Sciatic nerve (tissue), 2 donors: ENCODE measurements at places on chromosomes 7 and 10. TPM values are rescaled to one million over a fixed set of nuclear protein-coding genes. Genes with fewer than 3 reads are reported as not detected.

GRCh38 chr7:103538964-103539709 lies 93.1 kb upstream of the SLC26A5 start:
- DNase-seq = no peak

Gene PDE6C
- total RNA-seq = not detected

GRCh38 chr7:87982116-87982515 lies 48.1 kb downstream of the ADAM22 start:
- no peak for DNase-seq

Gene ZSCAN21
- total RNA-seq = 13.0 TPM

DNA sequence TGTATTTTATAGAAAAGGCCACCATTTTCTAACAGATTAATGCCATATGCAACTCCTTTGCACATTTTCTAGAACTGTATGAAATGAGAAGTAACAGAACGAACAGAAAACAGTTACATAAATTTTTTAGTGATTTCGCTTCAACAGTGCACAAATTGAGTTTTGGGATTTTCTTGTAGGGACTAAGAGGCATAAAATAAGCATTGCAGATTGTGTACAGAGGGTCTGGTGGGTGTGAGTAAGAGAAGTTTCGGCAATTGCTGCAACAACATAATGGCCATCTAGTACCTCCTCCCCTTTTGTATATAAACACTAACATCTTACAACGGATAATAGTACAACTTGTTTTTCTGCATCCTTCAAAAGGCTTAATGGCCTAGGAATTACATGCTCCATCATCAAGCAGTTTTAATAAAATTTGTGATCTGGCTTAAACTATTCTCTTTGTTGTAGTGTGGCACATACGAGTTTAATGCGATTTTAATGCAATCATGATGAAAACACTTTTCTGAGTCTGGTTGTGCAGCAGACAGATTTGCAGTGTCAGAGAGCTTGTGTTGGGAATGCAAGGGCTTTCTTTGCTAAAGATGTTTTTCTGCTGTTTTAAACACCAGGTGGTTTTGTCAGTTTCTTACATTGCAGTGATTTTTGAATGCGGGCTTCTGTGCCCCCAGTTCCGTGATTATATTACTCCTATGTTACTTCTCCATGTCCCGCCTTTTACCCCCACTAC lies 2.9 kb downstream of the GLCCI1 start:
- no peak for DNase-seq

DNA sequence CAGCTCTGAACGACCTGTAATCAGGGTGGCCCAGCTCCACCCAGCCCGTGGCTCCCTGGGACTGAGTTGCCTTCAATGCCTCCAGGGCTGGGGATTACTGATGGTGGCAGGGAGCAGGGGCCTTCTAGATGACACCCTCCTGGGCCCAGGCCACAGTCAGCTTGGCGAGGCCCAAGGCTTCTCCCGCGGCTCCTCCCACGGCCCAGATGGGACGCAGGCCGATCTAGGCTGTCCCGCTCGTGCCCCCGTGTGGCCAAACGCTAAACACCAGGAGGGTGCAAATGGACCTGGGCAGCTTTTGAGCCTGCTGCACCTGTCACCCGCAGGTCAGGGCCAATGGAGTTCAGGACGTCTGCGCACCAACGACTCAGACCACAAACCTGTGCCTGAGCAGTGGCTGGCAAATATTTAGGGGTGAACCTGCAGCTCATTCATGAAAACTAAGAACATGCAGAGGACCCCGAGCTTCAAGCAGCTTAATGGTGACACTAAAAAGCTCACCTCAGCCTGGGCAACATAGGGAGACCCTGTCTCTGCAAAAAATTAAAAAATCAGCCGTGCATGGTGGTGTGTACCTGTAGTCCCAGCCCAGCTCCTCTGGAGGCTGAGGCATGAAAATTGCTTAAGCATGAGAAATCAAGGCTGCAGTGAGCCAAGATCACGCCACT lies 43.2 kb downstream of the ASB13 start:
- DNase-seq = peak; percentile 94

DNA sequence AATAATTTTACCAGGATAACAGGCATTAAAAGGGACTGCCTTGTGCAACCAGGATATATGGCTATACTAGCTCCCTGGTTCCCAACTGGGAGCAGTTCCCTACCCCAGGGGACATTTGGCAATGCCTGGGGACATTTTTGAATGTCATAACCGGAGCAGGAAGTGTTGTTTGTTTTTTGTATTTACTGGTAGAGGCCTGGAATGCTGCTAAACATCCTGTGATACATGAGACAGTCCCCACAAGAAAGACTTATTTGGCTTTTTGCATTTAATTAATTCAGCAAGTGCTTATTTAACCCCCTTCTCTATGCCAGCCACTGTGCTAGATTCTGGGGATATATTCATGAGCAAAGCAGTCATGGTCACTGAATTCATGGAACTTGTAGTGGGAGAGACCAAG lies 181.2 kb downstream of the BBS9 start:
- DNase-seq = no peak

Gene CNNM1
- not detected for total RNA-seq

Gene MKX
- 0.94 TPM for total RNA-seq

Gene PIP
- total RNA-seq = not detected

DNA sequence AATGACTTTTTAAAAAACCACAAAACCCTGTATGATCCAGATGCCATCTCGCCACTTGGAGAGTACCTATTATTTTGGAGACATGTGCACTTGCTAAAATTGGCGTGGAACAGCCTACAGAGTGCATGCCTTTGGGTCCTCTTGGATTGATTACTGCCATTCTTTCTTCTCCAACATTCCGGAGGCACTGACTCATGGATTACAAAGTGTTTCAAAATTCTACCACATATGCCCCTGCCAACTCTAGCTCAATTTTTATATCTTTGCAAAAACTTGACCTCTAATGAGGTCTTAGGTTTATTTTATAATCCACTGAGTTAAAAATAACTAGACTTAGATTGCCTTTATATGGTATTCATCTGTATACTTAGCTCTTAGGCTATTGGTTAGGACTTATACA lies 55.8 kb upstream of the KIF5B start:
- no peak for DNase-seq

Gene SPAM1
- not detected for total RNA-seq

GRCh38 chr10:106439366-106439765 lies 725.1 kb downstream of the SORCS1 start:
- no peak for DNase-seq

- no peak for DNase-seq
Measured at GRCh38 chr10:50567384-50567783, 56.4 kb downstream of the SGMS1 start.
